ENCODE measurements at places on chromosomes 13 and 19. TPM values are rescaled to one million over a fixed set of nuclear protein-coding genes. Genes with fewer than 3 reads are reported as not detected.

DNA sequence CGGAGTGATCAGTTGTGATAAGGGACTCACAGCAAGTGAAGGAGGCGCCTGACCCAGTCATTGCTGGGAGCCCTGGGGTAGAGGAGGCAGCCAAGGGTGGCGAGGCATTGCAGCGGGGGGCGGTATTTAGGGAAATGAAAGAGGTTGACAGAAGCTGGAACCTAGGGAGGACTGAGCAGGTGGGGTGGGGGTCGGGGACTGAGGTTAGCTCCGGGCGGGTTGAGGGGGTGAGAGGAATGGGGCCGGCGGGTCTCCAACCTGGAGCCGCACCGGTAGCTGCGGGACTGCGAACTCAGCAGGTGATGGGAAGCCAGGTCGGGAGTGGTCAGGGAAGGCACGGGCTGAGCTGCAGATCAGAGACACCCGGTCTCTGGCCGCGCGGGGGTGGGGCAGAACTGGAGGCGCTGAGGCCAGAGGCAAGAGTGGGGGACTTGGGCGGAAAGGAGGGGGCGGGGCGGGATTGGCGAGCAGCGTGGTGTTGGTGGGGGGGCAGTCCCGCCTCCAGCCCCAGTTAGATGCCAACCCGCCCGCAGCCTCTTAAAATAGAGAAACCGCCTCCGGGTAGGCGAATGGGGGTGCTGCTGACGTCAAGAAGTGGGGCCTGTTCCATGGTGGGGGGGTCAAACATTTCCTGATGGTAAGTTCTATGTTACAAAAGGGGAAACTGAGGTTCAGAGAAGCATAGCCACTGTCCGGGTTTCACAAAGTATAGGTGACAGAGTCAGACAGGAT is 1.5 kb downstream of the MAST3 start:
- peak; percentile 67 for DNase-seq

GRCh38 chr19:42080764-42081375 is 4.9 kb downstream of the ZNF574 start:
- no peak for DNase-seq

DNA sequence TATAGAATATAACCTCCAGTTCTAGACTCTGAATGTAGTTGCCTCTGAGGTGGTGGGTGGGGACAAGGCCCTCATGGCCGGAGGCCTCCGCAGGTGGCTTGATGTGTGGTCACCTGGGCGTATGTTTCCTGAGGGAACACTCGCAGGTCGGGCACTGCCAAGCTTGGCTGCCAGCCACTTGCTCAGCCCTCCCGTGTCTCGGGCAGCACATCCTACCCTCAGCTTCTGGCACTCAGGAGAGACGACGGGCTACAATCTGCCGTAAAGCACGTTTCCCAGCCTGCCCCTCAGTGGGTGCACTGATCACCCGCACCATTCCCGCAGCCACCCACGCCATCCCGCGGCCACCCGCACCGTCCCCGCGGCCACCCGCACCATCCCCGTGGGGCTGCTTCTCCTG is 15.2 kb downstream of the THOP1 start:
- DNase-seq: no peak

- no peak for DNase-seq
Measured at GRCh38 chr13:99308471-99309087, 1.4 kb upstream of the GPR183 start.

DNA sequence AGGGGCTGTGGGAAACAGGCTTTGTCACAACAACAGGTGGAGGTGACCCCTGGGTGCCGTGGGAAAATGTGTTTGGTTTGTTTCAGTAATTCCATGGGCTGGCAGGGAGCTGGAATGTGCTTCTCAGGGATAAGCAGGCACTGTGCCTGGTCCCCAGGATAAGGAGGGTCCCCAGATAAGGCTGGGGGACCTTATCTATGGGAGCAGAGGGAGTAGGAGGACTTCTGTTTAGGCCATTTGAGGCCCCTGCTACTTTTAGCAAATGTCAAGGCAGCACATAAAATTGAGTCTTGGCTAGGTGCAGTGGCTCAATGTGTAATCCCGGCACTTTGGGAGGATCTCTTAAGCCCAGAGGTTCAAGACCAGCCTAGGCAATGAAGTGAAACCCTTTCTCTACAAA is 59.5 kb downstream of the KCNC3 start:
- DNase-seq: no peak

GRCh38 chr13:34025746-34026145 is 207.8 kb downstream of the RFC3 start:
- no peak for DNase-seq

- DNase-seq: no peak
Measured at GRCh38 chr13:104810242-104810641, 1725.2 kb downstream of the EFNB2 start.

- DNase-seq: no peak
Measured at GRCh38 chr19:5914946-5915781, 1.1 kb downstream of the CAPS start.

DNA sequence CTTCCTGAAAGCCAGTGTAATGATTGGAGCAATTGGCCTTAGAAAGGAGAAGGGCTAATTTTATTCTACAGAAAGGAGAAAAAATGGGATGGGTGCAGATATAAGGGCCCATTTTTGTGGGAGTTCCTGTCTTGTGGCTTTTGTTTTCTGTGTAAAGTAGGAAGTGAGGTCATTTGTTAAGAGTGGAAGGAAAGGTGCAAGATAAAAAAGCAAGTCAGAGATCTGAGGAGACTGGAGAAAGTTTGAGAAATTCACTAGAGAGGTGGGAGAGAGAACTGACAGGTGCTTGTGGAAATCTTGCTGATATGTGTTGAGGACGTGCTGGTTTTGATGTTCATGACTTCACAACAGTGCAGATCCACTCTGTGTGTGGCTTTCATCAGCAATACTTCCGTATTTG is 349.4 kb downstream of the DLEU7 start:
- DNase-seq: no peak

LILRB5 gene
- total RNA-seq: not detected

FGF14 gene
- not detected for total RNA-seq
